ENCODE measurements at places on chromosomes 11 and 22.
A peak's percentile ranks its signal among the peaks of the same experiment; 100 is the strongest.

DNA sequence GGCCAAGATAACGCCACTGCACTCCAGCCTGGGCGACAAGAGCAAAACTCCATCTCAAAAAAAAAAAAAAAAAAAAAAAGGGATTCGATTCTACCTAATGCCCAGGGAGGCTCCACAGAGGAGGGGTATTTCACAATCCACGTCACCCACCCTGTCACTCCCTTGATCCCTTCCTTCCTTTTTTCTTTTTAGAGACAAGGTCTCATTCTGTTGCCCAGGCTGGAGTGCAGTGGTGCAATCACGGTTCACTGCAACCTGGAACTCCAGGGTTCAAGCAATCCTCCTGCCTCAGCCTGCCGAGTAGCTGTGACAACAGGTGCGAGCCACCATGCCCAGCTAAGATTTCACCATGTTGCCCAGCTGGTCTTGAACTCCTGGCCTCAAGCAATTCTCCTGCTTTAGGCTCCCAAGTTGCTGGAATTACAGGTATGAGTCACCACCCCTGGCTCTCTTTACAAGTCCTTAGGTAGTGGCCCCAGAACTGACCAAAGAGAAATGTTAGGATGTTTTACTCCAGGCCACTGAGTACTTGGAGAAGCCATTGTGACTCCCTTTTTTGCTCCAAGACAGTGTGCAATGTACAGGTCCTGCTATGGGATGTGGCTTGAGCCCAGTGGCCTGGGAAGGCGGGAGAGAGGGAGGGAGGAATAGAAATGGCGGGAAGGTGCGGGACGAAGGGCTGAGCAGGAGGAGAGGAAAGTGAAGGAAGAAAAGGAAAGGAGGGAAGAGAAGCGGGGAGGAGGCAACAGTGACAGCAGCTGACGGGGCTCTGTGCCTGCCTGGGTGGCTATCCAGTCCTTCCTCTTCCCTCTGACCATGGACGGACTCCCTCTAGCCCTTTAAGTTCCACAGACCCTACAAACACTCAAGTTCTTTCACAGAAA is 11.8 kb upstream of the FXYD2 start:
- DNase-seq = no peak

DNA sequence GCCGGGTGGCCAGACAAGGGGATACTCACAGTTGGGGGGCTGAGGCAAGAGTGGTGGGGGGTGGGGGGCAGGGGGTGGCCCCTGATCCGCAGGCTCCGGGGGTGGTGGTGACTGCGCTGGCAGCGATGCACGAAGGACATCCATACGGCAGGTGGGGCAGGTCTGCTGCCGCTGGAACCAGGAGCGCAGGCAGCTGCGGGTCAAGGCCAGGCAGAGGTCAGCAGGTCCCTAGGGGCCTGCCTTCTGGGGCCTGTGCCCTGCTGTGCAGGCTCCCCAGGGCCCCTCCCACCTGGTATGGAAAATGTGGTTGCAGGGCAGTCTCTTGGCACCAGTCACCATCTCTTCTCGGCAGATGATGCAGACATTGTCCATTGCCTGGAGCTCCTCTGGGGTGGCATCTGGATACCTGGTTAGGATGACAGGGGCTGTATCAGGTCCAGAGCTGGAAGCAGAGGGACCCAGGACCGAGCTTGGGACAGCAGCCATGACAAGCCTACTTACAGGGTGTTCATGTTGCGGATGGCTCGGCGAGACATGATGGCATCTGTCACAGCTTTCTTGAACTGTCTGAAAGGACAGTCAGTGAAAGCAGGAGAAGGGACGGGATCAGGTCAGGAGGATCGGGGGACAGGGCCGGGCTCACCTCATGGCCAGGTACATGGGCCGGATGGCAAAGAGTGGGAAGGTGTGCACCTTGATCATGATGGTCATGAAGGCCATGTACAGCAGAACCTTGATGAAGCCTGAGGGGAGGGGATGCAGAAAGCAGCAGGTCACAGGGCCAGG is 3.5 kb downstream of the SYVN1 start:
- DNase-seq = no peak

- no peak for DNase-seq
These were observed 22.6 kb downstream of the C11orf71 start for GRCh38 chr11:114377612-114378267.

DNA sequence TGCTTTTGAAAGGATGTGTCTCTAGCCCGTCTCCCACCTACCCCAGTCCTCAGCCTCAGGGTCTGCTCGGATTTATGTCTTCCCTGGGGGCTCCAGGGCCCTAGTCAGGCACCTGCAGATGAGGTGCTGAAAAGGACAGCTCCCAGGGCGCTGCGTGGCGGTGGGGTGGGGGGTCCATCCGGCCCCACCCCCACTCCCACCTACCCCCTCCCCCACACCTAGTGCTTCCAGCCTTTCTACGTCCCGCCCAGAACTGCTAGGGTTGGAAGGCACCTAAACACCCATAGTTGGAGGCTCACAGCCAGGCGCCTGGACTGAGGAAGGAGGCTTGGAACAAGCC is 1.4 kb upstream of the ROBO3 start:
- no peak for DNase-seq

- DNase-seq = no peak
These were observed 103.4 kb upstream of the ASPHD2 start for GRCh38 chr22:26325641-26326040.

GRCh38 chr11:68684385-68685356 is at the start of gene GAL:
Gene GAL, plus strand, starts transcription at chr11:68684544. Its CDS starts 380 bp downstream, at chr11:68684924.
- no peak for DNase-seq

GRCh38 chr11:3632070-3632660 is 9.6 kb downstream of the ART5 start:
- no peak for DNase-seq

DNA sequence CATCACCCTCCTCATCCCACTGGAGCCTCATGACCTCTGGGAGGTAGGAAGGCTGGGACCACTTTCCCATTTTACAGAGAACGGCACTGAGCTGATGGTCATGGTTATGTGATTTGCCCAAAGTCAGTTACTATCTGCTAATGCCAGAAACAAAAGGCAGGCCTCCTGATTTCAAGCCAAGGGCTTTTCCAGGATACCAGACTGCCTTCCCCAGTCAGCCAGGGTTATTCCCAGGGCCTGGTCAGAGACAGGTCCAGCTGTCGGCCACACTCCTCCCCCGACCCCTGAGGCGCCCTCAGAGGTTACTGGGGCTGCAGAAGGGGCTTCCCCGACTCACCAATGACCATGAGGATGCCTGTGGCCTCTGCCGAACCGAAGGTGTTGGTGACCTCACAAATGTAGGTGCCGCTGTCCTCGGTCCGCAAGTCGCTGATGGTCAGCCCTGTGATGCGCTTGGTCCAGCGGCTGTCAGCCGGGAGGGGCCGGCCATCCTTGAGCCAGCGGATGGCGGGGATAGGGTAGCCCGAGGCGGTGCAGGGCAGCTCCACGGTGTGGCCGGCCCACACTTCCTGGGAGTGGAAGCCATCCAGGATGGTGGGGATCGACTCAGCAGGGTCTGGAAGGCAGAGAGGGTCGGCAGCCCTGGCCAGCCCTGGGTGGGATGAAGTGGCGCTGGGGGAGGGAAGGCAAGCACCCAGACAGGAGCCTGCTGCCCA is 197.0 kb downstream of the CEP164 start:
- DNase-seq = no peak

GRCh38 chr11:70566768-70567530 is 168.6 kb downstream of the CTTN start:
- DNase-seq = no peak

- no peak for DNase-seq
These were observed 91.7 kb downstream of the KCNQ1 start for GRCh38 chr11:2536440-2536989.

DNA sequence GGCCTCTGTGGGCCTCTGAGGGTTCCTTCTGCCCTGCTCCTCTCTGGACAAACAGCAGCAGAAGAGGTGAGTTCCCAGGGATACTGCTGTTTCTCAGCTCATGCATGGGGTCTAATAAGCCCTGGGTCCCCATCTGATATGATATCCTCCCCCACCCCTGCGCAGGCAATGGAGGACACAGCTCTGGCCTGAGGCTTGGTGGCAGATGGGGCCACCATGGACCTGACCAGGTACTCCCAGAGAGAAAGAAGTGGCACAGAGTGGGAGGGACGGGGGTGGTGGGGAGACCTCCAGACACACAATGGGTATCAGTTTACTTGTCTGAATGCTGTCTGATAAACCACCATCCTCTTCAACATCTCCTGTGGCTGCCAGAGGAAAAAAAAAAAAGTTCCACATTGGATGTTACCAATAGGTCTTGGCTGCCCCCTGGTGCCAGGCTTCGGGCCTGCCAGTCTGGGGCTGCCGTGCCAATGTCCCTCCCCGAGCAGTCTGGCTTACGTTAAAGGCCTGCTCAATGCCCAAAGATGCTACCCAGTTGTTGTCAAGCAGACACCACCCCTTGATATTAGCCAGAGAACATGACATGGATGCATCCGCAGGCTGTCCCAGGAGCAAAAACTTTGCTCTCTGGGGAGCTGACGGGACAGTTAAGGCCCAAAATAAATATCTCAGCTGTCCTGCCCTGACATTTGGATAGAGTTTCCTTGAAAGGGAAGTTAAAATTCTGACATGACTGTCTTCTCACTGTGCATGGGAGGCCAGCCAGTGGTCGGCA is 27.9 kb upstream of the ABCC8 start:
- DNase-seq = peak; percentile 43

DNA sequence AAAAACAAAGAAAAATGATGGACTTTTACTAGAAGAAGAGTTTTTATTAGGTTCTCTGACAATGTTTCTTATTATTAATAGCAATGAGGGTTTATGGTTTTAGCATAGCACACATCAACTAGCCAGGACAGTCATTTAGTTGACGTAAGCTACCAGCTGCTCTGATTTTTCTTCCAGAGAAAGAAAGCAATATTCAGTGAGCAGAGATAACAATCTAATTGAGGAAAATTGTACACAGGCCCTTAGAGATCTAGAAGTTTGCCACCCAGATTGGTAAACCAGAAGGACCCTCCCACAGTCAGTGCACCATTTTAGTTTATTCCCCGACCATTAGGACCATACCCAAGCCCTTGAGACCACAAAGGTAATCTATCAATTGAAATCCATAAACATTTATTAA is 28.7 kb upstream of the TBCEL start:
- DNase-seq = no peak

DNA sequence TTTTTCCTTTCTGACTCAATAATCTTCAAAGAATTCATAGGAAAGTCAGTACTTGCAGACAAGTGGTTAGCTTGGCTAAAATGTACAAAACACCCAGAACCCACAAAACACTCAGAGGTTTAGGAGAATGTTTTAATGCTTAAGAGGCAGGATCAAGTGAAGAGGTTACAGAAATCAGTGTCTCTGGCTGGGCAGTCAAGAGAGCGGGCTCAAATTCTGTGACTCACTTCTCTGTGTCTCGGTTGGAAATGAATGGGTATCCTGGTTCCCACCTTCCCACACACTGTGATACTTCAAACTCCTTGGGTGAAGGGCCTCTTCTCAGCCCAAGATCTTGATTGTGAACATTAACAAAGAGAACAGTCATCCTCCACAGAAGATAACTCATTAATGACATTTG is 3.8 kb downstream of the MPEG1 start:
- DNase-seq = no peak

GRCh38 chr11:20311444-20311843 is 52.1 kb upstream of the HTATIP2 start:
- DNase-seq = no peak

- no peak for DNase-seq
These were observed 43.1 kb downstream of the CCDC73 start for GRCh38 chr11:32751381-32751780.

GRCh38 chr22:48358886-48359612 is 1468.6 kb downstream of the BRD1 start:
- no peak for DNase-seq

DNA sequence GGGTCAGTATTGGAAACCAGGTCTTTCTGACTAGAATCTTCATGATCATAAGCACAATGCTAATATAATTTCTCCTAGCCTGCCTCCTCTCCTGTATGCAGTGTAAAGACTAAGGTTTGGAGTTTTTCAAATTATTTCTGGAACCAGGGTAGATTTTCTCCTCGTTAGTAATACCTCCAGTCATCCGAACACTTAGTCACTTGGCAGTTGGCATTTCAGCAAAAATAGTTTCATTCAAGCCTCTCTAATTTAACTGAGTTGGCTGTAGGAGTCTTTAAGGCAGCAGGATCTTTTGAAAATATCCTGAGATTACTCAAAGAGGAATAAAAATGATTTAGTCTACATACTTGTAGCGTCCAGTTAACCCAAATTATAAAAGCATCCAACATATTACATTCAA is 6.3 kb downstream of the TYR start:
- DNase-seq = no peak

DNA sequence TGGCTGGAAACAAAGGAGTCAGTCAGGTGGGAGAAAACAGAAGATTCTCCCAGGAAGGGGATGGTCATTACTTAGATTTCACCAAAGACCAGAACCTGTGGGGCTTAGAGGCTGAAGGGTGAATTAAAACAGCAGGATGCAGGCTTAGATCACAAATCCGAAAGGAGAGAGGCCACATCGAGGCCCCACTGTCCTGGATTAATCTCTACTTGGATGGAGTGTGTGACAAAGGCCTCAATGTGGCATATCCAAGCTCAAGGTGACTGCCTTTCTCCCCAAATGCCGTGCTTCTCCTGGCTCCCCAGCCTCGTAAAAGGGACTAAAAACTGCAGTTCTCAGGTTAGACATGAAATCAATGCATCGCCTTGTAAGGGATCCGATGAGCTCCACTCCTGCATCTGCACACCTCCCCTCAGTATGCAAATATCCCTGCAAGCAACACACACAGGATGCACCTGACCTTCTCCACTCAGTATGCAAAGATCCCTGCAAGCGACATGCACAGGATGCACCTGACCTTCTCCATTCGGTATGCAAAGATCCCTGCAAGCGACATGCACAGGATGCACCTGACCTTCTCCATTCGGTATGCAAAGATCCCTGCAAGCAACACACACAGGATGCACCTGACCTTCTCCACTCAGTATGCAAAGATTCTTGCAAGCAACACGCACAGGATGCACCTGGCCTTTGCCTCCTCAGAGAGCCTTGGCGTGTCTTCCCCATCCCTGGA is 447.4 kb downstream of the BRD1 start:
- DNase-seq = no peak

DNA sequence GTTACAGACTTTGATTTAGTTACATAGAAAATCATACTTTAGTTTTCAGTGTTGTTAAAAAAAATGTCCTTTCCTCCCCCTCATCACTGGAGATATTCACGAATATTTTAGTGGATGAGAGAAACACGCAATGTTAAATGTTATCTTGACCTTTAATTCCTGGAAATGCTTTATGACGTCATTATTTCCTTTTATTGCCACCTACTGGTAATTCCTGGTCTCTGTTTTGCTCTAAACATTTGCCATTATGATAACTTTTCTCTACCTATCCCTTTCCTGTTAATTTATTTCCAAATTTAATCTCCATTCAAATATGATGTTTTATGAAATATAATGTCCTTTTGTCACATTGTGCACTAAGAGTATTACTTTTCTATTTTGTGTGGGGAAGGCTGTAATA is 770.6 kb downstream of the FAM181B start:
- no peak for DNase-seq

- no peak for DNase-seq
These were observed 201.3 kb downstream of the TMEM135 start for GRCh38 chr11:87239001-87239400.

DNA sequence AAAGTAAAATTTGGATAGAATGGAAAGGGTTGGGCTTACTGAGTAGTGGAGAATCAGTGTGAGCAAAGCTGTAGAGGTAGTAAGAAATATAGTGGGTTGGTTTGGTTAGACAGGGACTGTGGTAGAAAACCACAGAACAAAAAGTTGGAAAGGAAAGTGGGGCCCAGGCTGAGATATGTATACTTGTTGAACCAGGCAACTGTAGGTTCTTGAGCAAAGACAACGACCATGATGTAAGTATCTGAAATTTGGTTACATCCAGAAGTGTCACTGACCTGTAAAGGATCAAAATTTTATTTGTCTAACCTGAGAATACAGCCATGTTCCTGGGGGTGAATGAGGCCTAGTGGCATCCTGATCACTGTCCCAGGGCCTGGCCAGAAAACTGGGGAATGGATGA is 114.1 kb downstream of the STIM1 start:
- DNase-seq = no peak
